ENCODE measurements at places on chromosomes 1 and 21. TPM values are rescaled to one million over a fixed set of nuclear protein-coding genes. Genes with fewer than 3 reads are reported as not detected.

The LCE1F gene
- polyA plus RNA-seq = not detected

DNA sequence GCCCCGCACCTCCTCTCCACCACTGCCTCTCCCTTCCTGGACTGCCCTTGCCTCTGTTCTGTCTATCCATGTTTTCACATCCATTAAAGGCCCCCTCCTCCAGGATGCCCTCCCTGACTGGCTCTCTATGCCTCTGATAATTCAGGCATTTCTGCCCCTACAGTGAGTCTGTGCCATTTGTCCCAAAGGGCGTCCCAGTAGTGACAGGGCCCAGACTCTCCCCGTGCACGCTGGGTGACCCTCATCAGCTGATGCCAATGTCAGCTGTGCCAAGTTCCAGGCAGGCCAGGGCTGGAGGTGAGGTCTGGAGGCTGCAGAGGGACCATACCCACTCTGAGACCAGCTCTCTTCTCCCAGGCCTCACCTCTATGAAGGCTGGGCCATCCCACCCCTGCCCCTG is 3.2 kb upstream of the PLEKHG5 start:
- DNase-seq = no peak

The HTR6 gene
- 1.3 TPM for polyA plus RNA-seq

DNA sequence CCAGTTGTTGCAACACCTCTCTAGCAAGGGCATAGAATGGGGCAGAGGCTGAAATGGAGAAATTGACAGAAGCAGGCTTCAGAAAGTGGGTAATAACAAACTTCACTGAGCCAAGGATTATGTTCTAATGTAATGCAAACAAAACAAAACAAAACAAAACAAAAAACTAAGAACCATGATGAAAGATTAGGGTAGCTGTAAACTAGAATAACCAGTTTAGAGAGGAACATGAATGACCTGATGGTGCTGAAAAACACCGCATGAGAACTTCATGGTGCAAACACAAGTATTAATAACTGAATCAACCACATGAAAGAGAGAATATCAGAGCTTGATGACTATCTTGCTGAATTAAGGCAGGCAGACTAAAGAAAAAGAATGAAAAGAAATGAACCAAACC is 1707.7 kb downstream of the BRINP3 start:
- no peak for DNase-seq

- no peak for DNase-seq
Measured at GRCh38 chr1:205577874-205578658, 53.7 kb downstream of the ELK4 start.

DNA sequence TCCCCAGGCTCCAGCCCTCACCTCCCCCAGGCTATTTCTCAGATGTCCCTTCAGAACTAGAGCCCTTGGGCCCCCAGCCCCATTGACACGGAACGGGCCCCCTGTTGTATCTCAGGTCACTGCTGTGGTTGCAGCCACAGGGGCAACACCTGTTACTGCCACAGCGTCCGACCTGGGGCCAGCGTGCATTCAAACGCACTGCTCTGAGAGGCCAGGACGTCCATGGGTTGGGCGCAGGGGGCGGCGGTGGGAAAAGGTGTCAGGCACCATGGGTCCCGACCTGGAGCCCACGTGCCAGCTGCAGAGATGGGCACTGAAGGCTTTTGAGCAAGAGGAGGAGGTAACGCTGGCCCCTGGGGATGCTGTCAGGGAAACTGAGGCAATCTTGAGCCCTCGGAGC is 13.3 kb downstream of the FAAP20 start:
- no peak for DNase-seq

DNA sequence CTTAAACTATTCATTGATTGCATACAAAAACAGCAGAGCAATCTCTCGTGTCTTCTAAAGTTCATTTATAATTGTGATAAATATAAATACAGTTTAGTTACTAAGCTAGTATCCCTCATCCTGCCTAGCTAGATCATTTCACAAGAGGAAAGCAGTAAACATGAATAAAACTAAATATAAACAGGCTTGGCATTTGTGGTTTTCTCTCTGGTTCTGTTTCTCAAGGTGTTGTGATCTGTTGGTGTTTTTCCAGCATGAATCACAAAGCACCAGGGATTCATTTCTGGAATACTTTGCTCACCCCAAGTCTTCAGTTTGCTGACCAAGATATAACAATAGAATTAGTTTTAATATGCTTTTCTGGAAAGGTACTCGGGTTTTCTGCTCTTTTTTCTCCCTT is 32.7 kb upstream of the GLIS1 start:
- DNase-seq = no peak

GRCh38 chr1:241253471-241253870 is 103.5 kb downstream of the RGS7 start:
- DNase-seq = no peak

DNA sequence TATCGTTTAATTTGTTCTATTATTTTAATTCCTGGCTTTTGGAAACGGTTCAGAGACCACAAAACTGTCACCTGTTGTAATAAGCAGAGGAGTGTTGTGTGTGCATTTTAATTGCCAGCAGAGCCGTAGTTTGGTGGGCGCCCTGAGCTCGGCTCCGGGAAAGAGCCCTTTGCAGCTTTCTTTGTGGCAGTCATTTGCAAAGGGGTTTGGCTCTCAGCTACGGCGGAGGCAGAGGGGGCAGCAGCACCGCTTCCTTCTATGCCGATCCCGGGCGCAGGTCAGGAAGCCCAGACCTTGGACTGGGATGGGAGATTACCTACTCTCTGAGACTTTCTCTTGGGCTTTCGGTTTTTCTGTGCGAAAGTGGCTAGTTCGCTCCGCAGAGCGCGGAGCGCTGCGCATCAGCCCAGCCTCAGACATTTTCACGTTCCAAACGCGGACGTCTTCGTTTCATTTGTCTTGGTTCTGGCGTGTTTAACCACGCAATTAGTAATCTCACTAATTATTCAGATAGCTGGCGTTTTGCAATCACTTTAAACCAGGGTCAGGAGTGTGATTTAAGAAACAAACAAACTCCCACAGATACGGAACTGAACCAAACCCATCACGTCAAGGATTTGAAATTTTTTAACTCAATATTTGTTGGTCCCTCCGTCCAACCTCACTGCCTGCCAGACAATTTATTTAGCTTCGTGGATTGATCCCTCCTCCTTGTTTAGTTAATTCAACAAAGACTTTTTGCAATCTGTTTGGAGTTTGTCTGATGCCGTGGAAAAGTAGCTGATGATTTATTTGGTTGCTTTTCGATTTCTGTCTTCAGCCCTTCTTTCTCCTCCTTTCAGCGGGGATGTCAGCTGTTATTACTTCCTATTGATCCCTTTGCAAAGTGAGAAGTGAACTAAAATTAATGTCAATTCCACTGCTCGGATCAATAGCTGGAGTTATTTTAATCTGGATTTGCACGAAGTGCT is 3.9 kb downstream of the RNF220 start:
- no peak for DNase-seq

- no peak for DNase-seq
Measured at GRCh38 chr1:218982482-218982881, 191.2 kb upstream of the LYPLAL1 start.

DNA sequence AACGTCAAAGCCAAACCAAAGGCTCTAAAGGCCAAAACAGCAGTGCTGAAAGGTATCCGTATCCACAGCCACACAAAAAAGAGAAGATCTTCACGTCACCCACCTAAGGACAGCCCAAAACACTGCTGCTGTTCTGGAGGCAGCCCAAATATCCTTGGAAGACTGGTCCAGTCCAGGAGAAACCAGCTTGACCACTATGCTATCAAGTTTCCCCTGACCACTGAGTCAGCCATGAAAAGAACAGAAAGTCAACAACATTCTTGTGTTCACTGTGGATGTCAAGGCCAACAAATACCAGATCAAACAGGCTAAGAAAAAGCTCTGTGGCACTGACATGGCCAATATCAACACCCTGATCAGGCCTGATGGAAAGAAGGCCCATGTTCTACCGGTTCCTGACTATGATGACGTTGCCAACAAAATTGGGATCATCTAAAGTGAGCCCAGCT is 32.1 kb downstream of the ARID4B start:
- DNase-seq = no peak

Data from renal cortex interstitium (tissue), 15 donors.